Karpas-422 (cell line): ENCODE measurements at places on chromosomes 3 and 15.

DNA sequence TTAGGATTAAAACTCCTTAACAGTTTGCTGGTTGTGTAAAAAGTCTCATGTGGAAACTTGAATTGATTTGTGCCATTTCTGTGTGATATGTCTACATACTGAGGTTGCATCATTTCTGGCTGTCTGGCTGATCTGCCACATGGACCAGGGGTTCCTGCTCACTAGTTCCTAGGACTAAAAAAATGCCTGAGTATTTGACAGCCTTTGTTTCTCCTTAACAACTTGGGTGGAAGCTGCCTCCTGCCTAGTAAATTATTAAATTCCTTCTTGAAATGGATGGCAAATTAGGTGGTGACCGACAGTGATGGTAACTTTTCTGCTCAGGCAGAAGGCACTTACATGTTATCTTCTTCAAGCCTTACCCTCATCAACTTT, 226.9 kb upstream of the MRPL3 start:
- no peak for DNase-seq

- DNase-seq = peak; percentile 25
Measured at GRCh38 chr15:85118581-85118980, 136.9 kb downstream of the PDE8A start.

- no peak for DNase-seq
Measured at GRCh38 chr3:33007776-33008175, 56.3 kb downstream of the CCR4 start.

- no peak for DNase-seq
Measured at GRCh38 chr3:26428992-26429391, 193.6 kb upstream of the LRRC3B start.

GRCh38 chr3:24802614-24803013, 308.0 kb upstream of the THRB start:
- no peak for DNase-seq

DNA sequence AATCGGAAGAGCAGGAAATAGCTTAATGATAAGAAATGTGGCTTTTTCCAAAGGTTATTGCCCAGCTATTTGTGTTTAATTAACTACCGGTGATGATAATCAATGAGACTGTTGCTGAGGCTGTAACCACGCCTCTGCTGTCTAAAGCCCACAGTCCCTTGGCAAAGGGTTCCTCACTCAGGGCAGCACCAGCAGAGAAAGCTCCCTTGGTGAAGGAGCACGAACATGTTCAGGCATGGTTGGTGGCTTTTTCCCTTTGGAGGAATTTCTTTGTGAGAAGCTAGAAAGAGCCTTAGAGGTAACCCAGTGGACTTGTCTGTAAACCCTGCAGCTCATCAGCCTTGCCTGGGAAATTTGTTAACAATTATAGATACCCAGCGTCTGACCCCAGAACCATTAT, 7.5 kb upstream of the ST6GAL1 start:
- DNase-seq = no peak

DNA sequence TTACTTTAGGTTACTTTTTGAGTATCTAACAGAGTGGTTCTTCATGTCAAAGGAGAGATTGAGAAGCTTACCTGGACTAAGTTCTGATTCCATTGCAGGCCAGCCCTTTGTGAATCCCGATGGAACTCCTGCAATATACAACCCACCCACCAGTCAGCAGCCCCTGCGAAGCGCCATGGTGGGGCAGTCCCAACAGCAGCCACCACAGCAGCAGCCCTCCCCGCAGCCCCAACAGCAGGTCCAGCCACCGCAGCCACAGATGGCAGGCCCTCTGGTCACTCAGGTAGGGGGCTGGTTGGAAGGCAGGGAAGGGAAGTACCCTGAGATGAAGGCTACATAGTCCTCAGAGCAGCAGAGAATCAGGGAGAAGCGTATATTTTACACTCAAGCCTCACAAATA, 97.8 kb downstream of the ARPP21 start:
- no peak for DNase-seq

DNA sequence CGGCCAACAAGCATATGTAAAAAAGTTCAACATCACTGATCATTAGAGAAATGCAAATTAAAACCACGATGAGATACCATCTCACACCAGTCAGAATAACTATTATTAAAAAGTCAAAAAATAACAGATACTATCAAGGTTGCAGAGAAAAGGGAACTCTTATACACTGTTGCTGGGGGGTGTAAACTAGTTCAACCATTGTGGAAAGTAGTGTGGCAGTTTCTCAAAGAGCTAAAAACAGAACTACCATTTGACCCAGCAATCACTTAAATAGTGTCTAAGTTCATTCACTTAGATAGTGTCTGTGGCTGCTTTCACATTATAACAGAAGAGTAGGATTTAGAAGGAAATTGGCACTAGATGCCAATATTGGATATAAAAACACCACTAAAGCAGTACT, 49.7 kb downstream of the CGGBP1 start:
- DNase-seq = no peak

DNA sequence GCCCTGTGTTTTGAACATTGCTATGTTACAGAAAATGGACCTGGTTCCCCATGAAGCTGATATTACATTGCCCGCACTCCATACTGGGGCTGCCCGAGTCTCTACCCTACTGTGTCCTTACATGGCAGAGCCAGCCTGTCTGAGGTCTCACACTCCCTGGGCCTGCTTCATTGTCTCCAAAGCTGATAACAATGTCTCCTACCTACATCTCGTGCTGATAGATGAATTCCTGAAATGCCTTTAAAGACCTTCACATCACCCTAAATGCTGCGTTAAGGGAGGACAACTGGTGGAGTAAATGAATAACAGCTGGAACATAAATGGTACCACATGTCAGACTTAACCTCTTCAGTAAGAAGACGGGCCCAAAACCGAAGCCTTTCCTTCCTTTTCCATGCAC, 62.9 kb upstream of the PTX3 start:
- DNase-seq = no peak
